GM23248 (cell line): ENCODE measurements at places on chromosomes 1 and 21. TPM values are rescaled to one million over a fixed set of nuclear protein-coding genes. Genes with fewer than 3 reads are reported as not detected.

DNA sequence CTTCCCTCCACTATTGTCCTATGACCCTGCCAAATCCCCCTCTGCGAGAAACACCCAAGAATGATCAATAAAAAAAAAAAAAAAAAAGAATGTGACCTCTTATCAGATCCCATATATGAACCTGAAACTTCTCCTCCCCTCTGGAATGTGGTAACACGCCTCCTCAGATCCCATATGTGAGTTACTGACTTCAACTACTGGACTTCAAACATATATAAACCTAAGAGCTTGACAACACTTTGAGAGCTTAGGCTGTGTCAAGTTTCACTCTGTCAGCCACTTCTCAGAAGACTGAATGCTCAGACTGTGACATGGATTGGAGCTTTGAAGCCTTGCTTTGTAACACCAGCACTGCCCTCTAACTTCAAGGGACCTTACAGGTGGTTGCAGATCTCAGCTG lies 148.4 kb downstream of the COP1 start:
- no peak for DNase-seq

- no peak for DNase-seq
Observed at GRCh38 chr1:206058927-206059292, 5.9 kb downstream of the RHEX start.

- DNase-seq: no peak
Observed at GRCh38 chr1:165010418-165011070, 346.0 kb downstream of the LMX1A start.

The RBM11 gene
- total RNA-seq: not detected in 2 replicates

The C1orf94 gene
- not detected in 2 replicates for total RNA-seq

The ARHGAP30 gene
- not detected in 2 replicates for total RNA-seq

DNA sequence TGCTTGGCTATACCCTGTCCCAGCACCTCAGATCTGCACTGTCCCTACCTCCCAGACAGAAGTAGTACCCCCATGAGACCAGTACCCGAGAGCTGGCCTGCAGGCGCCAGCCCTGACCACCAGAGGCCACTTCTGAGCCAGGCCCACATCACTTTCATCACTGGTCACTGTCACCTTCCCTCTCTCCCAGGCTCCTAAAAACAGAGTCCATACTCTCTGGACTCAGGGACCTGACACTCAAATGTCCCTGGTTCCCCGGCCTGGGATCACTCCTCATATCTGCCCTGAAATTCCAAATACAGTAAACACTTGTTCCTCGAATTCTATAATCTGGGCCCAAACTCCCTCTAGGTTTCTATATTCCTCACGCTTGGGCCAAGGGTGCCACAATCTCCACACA lies 18.7 kb downstream of the TMEM53 start:
- DNase-seq: peak; percentile 43

- DNase-seq: peak; percentile 81
Observed at GRCh38 chr1:57489358-57490036, 65.6 kb upstream of the DAB1 start.
